Urinary bladder (tissue), 4 donors: ENCODE measurements at places on chromosomes 1 and 21. TPM values are rescaled to one million over a fixed set of nuclear protein-coding genes. Genes with fewer than 3 reads are reported as not detected.

Gene SPRR2B
- total RNA-seq, result not detected

Gene TCHH
- not detected for total RNA-seq

Gene RYR2
- 16.8 TPM for total RNA-seq

Gene BEST4
- total RNA-seq, result not detected

Gene GPATCH3
- 6.4 TPM for total RNA-seq

Gene PDPN
- 19.1 TPM for total RNA-seq

Gene CYP4A22
- not detected for total RNA-seq

Gene TBX19
- 1.1 TPM for total RNA-seq

Gene RAB7B
- total RNA-seq, result 11.5 TPM

Gene S100A16
- 51.3 TPM for total RNA-seq

Gene C1orf185
- not detected for total RNA-seq
